T-helper 17 cell (primary cell): ENCODE measurements at places on chromosomes 2 and 18. TPM values are rescaled to one million over a fixed set of nuclear protein-coding genes. Genes with fewer than 3 reads are reported as not detected.

GRCh38 chr2:210961249-210961648, 404.9 kb downstream of the CPS1 start:
- no peak for DNase-seq

- DNase-seq, result no peak
Measured at GRCh38 chr2:19176172-19176852, 182.1 kb downstream of the OSR1 start.

DNA sequence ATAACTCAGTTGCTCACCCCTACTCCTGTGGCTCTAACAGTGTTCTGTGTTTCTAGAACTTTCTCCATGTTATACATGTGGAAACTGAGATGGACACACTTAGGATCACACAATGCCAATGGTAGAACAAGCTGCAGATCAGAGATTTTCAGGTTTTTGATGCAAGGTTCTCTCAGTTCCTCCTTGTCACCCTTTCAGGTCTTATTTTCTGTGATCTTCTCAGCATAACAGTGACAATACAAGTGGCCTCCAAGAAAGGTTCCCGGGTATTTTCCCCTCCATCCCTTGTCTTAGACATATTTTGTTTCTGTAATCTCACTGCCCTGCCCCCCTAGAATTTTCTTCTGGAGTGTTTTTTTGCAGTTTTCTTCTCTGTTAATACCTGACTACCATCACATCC, 6.2 kb upstream of the MGAT5 start:
- no peak for DNase-seq

TBR1 gene
- not detected for total RNA-seq

GALNT13 gene
- total RNA-seq, result not detected

DNA sequence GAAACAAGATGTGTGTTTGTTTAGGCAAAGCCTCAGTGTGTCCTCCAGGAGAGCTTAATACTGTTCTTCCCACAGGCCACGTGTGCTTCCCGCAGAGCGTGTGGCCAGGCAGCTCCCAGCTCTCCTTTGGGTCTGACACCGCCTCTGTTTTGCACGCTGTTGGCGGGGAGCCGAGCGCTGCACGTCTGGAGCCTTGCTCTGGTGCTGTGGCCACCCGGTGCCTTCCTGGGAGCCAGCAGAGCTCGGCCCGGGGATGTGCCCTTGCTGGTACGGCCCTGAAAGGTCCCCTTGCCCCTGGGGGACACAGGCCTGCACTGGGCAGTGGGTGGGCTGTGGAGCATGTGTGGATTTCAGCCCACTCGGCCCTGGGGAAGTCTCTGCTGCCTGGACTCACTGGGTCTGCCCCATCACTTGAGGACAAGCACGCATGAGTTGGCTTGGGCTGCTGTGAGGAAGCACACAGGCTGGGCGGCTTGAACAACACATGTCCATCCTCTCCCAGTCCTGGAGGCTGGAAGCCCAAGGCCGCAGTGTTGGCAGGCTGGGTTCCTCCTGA, 160.7 kb upstream of the HDAC4 start:
- DNase-seq, result no peak

LIMS4 gene
- 1.4 TPM for total RNA-seq

SCG2 gene
- not detected for total RNA-seq

DNA sequence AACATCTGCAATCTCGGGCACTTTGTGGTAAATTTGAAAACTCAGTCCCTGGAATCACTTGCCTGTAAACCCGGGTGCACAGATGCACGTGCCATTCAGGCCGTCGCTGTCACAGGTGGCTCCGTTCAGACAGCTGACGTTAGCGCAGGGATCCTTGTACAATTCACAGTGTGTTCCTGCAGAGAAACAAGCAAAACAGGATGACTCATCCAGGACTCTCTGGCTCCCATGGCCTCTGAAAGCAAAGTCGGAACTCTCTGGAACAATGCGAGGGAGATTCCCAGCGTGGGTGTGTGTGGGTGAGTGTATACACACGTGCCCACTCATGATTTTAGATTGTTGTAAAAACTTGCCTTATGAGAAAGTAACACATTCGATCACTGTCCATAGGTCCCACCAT, 136.1 kb upstream of the PID1 start:
- no peak for DNase-seq
